ENCODE measurements at places on chromosomes 2 and 18. TPM values are rescaled to one million over a fixed set of nuclear protein-coding genes. Genes with fewer than 3 reads are reported as not detected.

- DNase-seq = no peak
Observed at GRCh38 chr2:23083966-23084365, 301.0 kb upstream of the KLHL29 start.

DNA sequence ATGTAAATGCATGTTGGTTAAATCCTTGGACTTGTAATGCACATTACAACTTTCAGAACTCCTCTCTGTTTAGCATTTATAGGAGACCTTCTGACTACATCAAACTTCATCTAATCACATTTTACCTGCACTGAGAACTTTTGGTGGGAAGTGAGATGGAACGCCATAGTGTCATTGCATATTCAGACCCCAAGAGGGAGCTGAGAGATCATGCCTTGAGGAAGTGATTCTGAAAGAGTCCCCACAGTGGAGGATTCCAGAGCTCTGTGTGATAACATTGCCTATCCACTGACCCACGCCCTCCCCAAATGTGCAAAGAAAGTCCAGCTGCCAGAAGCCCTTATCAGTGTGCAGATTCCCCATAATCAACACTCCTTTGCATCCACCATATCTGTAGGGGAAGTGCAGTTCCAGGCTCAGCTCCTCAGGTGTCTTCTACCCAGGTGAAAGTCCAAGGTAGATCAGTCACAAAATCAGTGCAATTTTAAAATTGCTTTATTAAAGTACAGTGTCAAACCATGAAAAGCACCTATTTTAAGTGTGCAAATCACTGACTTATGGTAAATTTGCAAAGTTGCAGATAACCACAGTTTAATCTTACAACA lies 212.4 kb downstream of the RPIA start:
- DNase-seq = peak; percentile 42

- no peak for DNase-seq
Observed at GRCh38 chr18:2985628-2986027, 27.3 kb downstream of the LPIN2 start.

DNA sequence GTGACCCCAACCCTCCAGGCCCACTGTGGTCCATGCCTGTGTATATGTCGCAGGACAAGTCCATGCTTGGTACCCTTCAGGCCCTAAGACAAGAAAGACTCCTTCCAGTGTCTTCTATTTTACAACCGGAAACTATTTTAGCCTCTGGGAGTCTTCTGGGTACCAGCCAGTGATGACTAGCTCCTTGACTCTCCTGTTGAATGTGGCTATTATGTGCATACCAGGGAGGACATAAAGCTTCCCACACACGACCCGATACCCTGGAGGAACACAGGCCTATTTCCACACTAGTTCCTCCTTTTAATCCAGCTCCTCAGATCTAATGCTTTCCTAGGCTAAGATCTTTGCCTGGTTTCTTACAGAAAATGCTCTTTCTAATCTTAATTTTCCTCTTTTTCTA lies 178.1 kb downstream of the NCKAP5 start:
- DNase-seq = no peak

DNA sequence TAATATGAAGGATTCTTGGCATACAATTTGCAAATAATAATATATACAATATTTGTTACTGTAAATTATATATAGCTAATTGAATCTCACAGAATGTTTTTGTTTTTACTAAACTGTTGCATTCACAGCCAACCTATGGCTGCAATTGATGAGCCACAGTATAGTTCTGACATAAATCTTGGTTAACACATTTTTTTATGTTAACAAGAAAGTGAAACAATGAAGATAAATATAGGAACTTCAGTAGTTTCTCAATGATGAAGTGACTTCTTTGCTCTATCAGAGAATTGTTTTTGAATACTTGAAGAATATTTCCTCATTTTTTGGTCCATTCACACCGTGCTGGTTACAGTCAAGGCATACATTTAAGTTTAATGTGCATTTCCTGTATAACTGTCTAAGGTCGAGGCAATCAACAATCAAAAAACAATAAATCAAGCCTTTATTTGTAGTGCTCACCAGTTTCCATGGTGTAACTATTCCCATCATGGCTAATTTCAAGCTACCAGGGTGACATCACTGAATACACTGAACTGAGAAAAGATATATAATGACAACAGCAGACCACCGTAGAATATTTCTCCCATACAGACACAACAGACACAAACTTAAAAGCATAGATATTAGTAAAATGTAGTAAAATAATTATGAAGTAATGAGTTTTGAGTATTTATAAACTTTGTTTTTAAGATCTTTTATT lies 12.9 kb upstream of the ETAA1 start:
- DNase-seq = no peak

DNA sequence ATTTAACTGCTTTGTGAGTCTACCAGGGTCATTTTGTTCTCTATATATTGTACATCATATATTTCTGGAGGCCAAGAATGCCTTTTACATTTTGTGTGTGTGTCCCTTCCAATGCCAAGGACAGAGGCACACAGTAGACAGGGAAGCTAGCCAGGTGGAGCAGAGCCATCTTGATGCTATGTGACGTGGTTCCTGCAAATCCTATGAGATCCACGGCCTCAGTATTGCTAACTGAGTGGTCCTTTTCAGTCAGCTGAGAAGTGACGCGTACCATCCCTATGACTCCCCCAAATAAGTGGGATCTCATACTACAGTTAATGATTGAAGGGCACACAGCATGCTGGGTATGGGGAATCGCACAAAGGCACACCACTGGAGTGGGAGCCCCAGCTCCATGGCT lies 27.3 kb downstream of the CCDC141 start:
- DNase-seq = no peak

- no peak for DNase-seq
Observed at GRCh38 chr2:122179492-122180165, 424.2 kb downstream of the TSN start.

GRCh38 chr2:191670076-191670475 lies 7.9 kb upstream of the NABP1 start:
- no peak for DNase-seq

GRCh38 chr2:229838729-229839128 lies 83.1 kb downstream of the TRIP12 start:
- DNase-seq = no peak

DNA sequence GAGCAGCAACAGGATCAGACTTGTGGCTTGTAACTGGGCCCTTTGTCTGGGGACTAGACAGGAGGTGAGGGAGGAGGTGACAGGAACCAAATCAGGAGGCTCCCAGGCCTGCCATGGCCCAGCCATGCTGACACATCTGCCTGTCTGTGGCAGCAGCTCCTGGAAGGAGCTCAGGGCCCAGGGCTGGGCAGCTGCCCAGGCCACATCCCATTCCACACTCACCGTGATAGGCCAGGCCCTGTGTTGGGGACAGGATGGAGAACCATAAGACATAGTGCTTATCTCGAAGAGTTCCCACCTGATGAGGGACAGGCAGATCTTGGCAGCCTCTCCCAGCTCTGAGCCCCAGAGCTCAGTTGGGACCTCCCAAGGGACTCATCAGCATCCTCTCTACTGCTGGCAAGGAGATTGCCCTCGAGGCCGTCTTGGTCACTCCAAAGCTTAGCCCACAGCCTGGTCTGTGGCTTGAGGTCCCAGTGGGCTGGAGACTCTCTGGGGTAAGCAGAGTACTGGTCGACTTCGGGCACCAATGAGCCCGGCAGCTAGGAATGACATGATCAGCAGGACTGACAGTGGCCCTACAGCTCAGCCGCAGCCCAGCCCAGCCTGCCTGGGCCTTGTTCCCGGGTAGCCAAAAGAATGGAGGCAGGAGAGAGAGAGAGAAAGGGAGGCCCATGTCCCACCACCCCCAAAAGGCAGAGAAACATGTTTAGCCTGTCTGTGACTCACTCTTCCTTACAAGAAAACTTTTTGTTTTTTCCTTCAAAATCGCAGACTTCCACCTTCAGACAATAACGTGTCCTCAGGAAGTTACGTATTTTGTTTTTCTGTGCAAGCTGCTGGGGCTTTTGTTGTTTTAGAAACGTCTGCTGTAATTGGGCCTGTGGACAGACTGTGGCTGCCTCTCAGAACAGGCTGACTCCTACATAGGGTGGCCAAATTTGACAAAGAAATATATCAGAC lies 82.1 kb downstream of the HS1BP3 start:
- DNase-seq = no peak

DNA sequence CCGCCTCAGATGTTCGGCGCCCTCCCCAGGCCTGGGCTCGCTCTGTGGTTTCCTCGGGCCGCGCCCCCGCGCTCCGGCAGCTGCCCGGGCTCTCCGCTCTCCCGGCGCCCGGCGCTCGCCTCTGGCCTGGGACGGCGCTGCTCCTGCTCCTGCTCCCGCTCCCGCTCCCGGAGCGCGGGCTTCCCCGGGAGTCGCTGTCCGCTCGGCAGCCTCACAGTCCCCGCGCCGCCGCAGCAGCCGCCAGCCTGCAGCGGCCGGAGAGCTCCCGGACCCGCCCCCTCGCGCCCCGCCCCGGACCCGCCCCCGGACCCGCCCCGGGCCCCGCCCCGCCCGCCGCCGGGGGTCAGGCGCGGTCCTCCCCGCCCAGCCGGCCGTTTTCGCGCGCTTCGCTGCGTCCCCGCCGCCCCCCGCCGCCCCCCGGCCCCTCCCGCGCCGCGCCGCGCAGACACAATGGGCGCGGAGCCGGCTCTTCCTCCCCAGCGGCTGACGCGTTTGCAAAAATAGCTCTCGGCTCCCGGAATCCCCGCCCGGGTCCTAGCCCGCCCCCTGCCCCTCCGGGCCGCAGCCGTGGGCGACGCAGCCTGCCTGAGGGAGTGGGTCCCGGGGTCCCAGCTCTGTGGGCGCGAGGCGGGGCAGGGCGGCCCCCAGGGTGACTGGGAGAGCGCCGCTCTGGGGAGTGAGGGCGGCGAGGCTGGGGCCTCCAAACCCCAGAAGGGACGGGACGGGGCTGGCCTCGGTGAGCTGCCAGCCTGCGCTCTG lies at the start of gene ARL4C:
ARL4C (minus strand) TSS at position 247 of the 759 bp plus-strand sequence. CDS start 495 bp downstream, outside the sequence.
- peak; percentile 64 for DNase-seq

ACTG2 gene
- total RNA-seq = 896 TPM

ABCB11 gene
- total RNA-seq = 7.9 TPM

GREB1L gene
- 14.9 TPM for total RNA-seq

GPR45 gene
- total RNA-seq = not detected
